Lower leg skin (tissue), 4 donors: ENCODE measurements at places on chromosomes 3 and 15. TPM values are rescaled to one million over a fixed set of nuclear protein-coding genes. Genes with fewer than 3 reads are reported as not detected.

- no peak for DNase-seq
Observed at GRCh38 chr15:47136236-47136635, 581.1 kb upstream of the SEMA6D start.

DNA sequence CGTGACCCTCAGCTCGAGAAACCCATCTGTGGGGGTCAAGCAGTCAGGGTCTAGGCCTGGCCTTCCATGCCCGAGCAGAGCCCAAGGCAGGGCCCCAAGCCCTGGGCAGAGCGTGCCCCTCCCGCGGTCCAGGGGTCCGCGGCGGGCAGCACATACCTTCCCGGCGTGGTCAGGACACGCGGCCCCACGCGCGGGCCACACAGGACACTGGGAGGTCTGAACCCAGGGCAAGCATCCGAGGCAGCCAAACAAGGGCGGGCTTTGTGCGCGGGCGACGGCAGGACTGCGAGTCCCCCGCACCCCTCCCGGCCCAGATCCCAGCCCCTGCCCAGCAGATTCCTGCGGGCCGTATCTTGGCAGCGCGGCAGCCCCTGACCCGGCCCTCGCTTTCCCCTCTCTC is 61.6 kb upstream of the ACAN start:
- no peak for DNase-seq

DNA sequence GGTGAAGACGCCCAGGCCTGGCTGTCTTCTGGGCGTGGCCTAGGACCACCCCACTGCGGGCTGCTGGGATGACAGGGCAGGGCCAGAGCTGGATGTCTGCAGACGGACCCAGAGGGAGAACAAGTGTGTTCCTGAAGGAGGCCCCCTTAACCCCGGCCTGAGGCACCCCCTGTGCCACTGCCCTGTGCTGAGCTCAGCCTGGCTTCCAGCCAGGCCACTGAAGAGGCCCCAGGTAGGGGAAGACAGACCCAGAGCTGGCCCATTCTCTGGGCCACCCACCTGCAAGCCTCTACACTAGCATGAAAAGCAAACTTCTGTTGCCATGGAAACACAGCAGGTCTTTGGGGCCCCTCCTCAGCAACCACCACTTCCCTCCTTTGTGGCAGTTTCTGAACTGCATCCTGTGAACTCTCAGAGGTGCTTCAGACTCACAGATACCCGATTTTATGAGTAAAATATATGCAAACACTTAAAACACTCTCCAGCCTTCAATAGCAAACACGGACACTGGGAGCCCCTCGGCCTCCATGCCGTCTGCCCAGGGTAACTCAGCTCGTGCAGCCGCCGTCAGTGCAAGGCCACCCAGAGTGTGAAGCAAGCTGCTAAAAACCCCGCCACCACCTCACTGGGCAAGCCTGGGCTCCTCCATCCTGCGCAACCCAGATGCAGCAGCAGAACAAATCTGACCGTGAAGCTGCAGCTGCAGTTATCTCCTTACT is 42.5 kb downstream of the CMTM6 start:
- no peak for DNase-seq

GRCh38 chr15:56045068-56045748 is 51.8 kb upstream of the NEDD4 start:
- no peak for DNase-seq

GRCh38 chr3:100896994-100897393 is 96.2 kb downstream of the ABI3BP start:
- no peak for DNase-seq

GRCh38 chr3:195139091-195139875 is 131.7 kb downstream of the XXYLT1 start:
- DNase-seq, result no peak

- DNase-seq, result no peak
Observed at GRCh38 chr3:180036671-180037455, at the start of gene PEX5L. Gene PEX5L (minus strand): TSS chr3:180036937. CDS start chr3:180036599, 338 bp downstream.

DNA sequence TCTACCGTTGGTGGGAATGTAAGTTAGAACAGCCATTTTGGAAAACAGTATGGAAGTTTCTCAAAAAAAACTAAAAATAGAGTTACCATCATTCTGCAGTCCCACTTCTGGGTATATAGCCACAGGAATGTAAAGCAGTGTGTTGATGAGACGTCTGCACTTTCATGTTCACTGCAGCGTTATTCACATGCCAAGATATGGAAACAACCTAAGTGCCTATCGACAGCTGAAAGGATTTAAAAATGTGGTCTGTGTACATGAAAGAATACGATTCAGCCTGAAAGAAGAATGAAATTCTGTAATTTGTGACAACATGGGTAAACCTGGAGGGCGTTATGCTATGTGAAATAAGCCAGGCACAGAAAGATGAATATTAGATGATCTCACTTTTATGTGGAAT is 157.7 kb downstream of the THSD4 start:
- DNase-seq, result no peak

- no peak for DNase-seq
Observed at GRCh38 chr3:98602078-98602678, 8.8 kb upstream of the CPOX start.

GRCh38 chr15:100334015-100334414 is 7.8 kb downstream of the ADAMTS17 start:
- no peak for DNase-seq

- DNase-seq, result no peak
Observed at GRCh38 chr3:5499404-5499803, 311.9 kb downstream of the EDEM1 start.

- DNase-seq, result no peak
Observed at GRCh38 chr3:14991818-14992612, 44.6 kb downstream of the NR2C2 start.

- DNase-seq, result no peak
Observed at GRCh38 chr3:66662894-66663293, 162.1 kb upstream of the LRIG1 start.

GRCh38 chr15:67331676-67332075 is 77.1 kb downstream of the IQCH start:
- no peak for DNase-seq

DNA sequence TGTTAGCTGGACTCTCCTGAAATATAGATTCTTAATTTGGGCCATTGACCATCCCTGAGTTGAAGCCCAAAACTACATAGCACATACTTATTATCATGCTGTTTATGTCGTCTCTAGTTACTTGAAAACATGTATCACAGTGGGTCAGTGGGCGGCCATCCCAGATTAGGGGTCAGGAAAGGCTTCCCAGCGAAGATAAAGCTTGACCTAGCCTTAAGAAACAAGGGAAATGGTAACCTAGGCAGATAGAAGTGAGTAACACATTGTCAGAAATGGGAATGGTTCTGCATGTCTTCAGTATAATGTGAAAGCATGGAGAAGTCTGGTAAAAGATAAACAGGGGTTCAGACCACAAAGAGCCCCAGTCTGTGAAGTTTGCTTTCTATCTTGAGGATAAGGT is 124.7 kb downstream of the C3orf70 start:
- no peak for DNase-seq

DNA sequence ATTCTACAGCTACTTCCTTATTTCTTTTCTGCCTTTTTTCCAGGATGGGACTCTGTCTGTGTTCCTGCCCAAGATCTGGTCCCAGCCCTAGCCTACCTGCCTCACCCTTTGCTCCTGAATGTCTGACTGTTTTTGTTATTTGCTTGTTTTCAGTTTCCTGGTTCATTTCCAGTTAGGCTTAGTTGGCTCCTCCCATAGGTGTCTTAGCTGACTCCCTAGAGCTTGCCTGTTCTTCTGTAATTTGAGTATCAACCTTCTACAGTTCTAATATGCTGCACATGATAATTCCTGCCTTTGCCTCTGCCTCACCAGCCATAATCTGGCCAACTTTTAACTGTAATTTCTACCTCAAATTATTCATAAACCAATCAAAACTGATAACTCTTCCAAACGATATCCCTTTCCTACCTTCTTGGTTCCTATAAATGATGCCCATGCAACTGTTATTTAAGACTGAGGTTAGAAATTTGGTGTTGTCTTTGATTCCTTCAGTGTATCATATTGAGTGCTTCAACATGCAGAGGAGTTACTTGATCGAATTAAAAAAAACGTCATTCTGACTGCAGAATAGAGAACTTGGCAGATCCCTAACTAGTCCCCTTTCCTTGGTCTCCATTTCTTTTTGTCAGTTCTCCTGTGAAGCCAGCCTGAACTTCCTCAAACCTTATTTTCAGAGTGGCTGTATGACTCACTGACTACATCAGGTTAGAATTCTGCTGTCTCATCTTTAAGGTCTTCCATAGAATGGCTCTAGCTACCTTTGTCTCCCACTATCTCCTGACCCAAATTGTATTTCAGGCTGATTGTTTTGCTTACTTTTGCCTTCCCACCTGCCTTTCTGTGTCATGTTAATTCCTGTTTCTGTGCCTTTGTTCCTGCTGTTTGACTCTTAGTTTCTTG is 8.4 kb downstream of the GOLM2 start:
- no peak for DNase-seq

DNA sequence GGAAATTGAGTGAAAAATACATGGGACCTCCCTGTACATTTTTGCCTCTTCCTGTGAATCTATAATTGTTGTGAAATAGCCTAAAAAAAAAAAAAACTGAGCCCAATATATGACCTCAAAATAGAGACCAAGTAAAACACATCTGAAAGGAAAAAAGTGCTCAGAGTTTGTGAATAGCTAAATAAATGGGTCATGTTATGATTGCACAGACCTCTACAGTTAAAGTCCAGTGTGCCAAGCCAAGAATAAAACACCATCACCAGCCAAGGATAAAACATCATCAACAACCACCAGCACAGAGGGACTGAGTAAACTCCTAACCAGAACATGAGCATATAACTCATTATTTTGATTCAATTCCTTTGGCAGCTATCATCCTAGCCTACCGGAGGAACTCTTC is 115.6 kb upstream of the AGTR1 start:
- DNase-seq, result no peak

DNA sequence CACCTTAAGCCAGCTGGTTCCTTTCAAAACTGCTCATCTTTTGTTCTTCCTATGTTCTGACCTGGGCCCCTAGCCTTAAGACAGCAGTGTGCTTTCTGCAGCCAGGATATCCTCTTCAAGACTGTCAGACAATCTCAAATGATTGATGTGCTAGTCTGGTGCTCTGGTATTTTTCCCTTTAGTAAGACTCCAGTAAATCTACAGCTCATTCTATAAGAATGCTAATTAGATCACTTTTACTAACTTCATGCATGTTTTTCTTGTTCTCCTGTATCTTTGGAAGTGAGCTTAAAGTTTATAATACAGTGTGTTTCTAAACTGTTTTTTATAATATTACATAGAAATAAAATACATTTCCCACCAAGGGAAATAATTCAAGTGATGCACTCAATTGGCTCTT is 220.9 kb upstream of the NANOGP8 start:
- DNase-seq, result no peak

- DNase-seq, result peak; percentile 84
Observed at GRCh38 chr3:193828477-193828876, 235.5 kb downstream of the OPA1 start.

DNA sequence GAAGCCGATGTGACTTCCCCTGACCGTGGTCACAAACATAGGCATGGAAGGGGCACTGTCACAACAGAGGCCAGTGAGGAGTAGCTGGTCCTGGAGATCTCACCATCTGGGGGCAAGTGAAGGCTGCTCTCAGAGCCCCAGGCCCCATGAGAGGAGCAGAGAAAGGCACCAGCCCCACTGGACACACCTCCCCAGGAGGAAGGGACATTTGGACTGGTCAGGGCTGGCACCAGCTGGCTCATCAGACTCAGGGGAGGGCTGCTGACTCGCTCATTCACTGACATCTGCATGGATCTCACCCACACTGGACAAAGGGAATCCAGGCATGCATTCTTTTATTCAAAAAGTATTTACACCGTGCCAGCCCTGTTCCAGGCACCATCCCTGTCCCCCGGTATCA is 26.8 kb downstream of the ESYT3 start:
- DNase-seq, result peak; percentile 43

DNA sequence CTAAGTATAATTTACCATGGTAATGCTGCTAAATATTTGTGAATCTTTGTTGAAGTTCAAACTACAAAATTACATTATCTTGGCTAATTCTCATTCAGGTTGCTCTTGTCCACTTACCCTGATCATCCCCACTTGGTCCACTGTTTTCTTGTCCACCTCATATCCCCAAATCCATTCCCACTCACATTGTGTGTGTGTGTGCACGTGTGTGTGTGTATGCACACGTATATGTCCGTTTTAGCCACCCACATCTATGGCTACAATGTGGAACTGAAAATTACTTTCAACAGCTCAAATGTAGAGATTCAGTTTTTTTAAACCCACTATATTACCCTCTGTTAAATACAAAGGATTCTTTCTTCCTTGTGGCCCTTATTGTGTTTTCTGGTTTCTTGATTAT is 15.2 kb upstream of the MEIS2 start:
- no peak for DNase-seq

- DNase-seq, result no peak
Observed at GRCh38 chr3:63338351-63338750, 60.2 kb downstream of the SYNPR start.

GRCh38 chr15:52673312-52673711 is 5.9 kb downstream of the ATOSA start:
- no peak for DNase-seq

DNA sequence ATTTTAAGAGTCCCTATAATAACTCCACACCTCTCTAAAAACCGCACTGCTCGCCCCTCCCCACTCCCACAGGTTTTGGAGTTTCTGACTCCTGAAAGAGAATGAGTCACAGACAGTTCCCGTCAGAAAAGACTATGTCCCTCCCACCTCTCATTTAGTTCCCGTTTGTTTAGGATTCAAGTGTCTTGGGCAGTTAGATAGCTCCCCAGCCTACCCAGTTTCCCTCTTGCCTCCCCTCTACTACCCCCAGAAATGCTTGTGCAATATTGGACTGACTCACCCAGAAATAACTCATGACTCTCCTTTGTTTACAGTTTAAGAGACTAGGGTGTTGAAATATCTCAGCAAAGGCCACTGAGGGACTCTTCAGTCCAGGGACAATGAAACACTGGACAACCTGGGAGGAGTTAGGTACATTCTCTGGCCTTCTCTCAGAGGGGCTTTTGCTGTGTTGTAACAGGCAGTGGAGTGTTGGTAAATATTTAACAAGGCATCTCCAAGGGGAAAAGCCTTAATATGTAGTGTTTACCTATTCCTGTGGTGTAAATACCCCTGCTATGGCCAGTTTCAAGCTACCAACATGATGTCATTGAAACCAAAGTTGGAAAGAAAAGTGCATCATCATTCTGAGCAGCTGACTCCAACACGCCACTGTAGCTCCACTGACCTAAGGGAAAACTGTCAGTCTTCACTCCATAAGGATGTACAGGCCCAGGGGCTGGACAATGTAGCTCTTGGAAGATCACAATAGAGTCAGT is 96.1 kb upstream of the CHD2 start:
- DNase-seq, result peak; percentile 95

A4GNT gene
- not detected for total RNA-seq

LRRC2 gene
- total RNA-seq, result 3.3 TPM

BLM gene
- 0.42 TPM for total RNA-seq

CTXND1 gene
- 0.56 TPM for total RNA-seq

ROPN1B gene
- total RNA-seq, result 6.0 TPM

KCNMB3 gene
- total RNA-seq, result 0.19 TPM

TRH gene
- not detected for total RNA-seq

SLC22A14 gene
- not detected for total RNA-seq

OR5H1 gene
- not detected for total RNA-seq
